ENCODE measurements at places on chromosomes 13 and 19.

GRCh38 chr13:101423872-101424271 is 7.6 kb upstream of the NALCN start:
- no peak for DNase-seq

GRCh38 chr13:78376822-78377221 is 226.5 kb downstream of the POU4F1 start:
- DNase-seq = no peak

DNA sequence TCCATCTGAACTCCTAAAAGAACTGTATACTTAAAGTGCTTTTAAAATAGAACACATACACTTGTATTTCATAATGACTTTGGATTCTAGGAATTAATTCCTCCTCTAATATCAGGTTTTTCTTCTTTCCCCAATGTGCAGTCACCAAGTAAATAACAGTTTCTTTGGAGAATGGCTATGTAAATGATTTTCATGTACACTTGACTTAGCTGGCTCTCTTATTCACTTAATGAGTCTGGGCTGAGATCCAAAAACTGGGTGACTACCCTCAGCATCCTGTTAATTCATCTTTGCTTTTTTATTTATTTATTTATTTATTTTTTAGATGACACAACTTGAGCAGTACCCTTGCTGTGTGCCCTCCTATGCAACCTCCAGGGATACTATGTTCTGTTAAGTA is 1003.7 kb downstream of the SLITRK1 start:
- DNase-seq = no peak

- DNase-seq = no peak
Observed at GRCh38 chr13:101845245-101846020, 393.0 kb downstream of the ITGBL1 start.

DNA sequence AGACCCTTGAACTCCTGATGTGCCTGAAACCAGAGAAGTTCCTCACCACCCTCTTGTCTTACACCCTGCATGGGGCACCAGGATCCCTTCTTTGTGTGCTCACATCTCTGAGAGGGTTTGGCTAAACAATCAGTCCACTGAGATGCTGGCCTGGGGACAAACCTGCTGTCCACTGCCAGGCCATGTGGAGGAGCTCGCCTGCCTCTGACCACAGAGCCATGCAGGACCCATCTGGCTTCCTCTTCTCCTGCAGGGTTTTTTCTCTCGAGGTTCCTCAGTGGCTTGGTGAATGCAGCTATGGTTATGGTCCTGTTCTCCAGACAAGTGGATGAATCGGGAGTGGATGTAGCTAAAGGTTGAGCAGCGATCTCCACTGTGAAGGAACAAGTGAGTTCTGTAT is 49.1 kb upstream of the MEDAG start:
- DNase-seq = no peak

DNA sequence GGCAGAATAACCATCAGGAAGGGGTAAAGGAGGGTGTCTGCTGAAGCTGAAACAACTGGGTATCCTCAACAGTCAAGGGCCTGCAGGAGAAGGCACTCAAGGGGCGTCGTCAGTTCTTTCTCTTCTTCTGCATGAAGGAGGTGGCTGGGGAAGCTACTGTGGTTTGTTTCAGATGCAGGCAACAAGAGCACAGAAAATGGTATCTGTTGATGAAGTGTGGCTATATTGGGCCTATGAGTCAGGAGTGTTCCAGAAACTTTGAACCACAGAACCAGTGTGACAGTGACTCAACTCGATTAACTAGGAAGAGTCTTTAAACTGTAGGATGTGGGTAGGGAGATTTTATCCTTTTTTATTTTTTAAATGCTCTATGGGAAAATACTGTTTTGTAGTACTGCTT is 686.3 kb downstream of the FGF9 start:
- no peak for DNase-seq

DNA sequence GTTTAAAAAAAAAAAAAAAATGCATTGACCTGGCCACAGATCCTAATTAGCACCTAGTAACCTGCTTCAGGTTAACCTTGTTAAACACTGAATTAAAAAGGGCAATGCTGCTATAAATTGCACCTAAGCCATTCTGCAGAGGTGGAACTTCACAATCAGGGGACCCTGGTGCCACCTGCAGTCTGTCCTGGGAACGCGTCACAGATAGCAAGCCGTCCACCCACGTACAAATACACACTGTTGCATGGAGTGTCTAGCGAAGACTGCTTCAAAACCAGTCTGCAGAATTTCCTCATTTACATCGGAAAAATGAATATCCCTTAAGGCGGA is 169.3 kb downstream of the COL4A1 start:
- DNase-seq = no peak

DNA sequence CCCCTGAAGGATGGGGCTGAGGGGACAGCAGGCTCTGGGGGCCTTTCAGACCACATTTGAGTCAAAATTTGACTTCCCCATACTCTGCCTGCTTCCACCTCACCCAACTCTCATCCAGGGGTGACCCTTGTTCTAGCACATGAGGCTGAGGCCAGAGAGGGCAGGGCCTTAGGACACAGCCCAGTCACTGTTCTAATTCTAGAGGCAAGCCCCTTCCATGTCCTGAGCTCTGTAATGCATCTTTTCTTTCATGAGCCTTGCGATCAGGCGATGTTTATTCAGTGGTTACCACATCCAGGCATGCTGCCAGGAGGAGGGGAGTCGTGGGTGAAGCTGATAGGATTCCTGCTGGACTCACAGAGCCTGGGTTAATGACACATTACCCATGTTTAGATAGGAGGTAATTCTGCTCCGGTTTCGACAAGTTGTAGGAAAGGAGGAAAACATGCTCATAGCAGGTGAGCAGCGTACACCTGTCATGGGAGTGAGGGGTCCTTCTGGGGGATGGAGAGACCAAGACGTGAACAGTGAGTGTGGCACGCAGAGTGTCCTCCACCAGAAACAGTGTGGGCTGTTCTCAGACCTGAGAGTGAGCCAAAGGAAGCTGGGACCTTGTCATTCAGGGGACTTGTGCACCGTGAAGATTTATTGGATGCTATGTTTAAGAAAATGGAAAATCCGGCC is 9.3 kb downstream of the RPS9 start:
- peak; percentile 96 for DNase-seq

DNA sequence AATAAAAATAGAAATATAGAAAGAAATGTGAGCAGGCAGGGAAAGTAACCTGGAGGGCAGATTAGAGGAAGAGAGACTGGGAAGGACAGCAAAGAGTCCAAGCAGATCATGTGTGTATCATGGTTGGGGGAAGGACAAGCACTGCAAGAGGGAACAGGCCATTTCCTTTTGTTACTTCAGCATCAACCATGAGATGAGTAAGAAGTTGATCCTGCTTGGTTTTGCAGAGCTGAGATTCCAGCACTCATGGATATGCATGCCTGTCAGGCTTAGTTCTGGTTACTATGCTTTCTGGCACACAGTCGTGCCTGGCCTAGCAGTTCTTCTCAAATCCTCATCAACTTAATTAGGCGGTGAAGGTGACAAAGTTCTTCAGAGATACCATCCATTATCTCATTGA is 18.1 kb downstream of the NALCN start:
- no peak for DNase-seq

DNA sequence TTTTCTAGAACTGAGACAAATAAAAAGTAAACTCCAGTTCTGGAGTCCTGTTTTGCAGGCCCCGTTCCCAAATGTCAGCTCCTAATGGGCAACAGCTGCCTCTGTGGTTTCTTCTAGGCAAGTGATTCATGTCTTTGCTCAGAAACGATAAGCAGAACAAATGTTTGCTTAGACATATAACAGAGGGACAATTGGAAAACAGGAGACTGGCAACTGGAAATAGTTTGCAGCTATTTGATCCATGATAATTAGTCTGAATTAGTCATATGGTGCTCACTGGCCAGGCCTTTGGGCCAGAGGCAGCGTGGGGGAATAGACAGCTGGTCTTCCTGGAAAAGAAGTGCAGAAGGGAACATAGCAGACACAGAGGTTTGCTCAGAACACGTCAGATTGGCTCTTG is 29.2 kb upstream of the TSHZ3 start:
- peak; percentile 28 for DNase-seq

DNA sequence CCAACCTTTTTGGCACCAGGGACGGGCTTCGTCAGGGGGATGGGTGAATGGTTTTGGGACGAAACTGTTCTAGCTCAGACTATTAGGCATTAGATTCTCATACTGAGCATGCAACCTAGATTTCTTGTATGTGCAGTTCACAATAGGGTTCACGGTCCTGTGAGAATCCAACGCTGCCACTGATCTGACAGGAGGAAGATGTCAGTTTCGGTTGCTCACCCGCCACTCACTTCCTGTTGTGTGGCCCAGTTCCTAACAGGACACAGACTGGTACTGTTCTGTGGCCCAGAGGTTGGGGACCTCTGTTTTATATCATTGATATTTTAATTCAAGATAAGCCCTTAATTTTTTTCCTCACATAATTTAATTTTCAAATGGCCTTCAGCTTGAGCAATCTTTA is 26.7 kb upstream of the TDRD3 start:
- no peak for DNase-seq

DNA sequence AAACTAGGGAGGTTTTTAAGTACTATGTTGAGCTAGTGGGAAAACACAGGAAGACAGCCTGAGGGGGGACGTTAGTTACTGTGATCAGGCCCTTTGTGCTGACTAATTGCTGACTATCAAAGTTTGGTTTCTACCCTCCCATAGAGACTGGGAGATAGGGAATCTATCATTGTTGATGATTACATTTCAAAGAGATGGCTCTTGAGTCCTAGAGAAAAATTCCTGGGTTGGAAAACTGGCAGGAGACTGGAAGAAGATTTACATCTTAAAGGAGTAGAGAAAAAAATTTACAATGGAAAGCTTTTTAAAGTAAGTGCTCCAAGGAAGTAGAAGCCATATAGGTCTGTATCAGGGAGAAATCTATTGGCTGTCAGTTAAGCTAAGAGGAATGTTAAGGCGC is 522.0 kb upstream of the KLHL1 start:
- DNase-seq = no peak

- DNase-seq = no peak
Observed at GRCh38 chr19:3722443-3723109, 14.4 kb downstream of the TJP3 start.

DNA sequence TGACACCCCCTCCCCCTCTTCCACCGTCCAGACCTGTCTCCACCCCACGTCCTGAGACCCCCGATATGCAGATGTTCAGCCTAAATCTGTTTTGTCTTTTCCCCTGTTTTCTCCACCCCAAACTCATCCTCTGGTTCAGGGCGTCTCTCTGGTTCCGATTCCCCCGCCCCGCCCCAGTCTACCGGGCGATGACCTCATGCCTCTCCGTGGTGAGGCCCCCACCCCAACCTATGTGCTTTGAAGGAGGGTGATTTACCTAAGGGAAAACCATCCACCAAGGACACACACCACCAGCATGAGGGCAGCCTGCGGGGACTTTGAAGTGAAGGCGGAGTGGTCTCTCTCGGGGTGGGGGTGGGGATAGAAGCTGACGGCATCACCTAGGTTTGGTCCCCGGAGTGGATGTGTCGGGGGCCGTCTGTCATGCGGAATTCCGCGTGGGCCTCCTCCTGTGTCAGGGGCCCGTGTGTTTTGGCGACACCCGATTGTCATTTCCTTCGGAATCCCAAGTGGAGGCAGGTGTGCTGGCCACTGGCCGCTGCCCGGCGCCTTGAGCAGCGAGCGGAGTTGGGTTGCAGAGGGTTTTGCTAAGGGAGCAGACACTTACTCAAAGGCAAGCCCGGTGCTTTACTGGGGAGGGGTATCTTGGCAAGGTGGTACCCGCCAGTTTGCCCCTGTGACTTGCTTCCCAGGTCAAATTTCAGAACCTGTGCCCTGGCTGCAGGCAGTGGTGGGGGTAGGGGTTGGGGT is 1.4 kb downstream of the FZR1 start:
- no peak for DNase-seq

DNA sequence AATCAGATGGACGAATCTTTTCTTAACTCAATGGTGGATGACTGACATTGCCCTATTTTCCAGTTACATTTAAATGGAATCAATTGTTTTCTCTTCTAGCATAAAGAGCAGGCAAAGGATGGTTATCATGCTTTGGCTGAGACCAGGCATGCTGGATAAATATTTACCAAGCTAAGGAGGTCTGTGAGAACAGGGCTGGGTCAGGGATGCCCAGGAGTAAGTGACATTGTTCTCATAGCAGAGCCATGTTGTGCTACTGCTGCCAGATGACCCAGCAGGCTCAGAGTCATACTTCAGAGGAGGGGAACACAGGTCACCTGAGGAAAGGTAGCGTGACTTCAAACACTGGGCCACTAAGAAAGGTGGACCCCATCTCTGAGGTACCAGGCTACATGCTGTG is 116.0 kb upstream of the RNF113B start:
- no peak for DNase-seq

DNA sequence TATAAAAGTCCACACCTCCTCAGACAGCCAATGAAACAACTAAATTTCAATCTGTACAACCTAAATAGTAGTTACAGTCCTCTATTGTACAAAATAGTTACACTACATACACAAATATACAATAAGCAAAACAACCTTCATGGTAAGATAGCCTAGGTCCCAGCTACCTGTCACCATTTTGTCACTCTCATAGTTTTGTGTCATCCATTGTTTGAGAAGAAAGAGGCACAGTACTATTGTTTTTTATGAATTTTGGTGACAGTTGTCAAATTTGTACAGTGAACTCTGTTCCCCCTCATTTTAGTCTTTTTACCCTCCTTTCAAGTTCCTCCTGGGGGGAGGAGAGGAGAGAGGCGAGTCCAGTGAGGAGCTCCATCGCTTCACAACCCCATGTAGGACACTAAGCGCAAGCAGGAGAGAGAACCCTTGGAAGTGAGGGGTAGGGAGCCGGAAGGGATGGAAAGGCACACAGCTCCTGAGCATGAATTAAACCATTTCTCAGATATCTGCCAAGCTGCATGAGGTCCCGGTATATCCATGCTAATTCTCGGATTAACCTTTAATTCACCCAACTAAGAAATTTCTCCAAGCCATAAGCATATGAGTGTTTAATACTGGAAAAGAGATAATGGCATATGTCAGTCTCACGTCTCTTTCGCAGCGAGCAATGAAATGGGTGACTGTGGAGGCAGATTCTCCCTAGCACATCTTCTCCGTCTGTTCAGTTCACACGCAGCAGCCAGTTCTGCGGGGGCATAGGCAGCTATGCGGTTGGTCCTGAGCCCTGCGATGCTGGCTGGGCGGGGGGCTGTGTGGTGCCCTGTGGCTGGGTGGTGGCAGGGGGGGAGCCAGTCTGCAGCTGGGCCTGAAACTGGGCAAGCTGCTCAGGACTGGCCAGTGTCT is 60.5 kb downstream of the SERP2 start:
- DNase-seq = no peak

DNA sequence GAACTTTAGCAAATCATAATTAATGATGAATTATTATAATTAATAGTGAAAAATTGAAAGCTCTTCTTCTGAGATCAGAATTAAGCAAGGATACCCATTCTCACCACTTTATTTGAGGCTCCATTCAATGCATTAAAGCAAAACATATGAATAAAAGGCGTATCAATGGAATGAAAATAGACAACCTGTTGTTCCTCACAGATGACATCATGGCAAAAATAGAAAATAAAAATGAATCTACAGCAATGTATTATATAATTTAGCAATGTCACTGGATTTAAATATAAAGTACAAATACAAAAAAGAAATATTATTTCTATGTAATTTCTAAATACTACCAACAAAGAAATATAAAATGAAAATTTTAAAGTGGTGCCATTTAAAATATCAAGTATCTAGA is 11.1 kb upstream of the ZNF780A start:
- DNase-seq = no peak
